ENCODE measurements at places on chromosomes 5 and 9.

DNA sequence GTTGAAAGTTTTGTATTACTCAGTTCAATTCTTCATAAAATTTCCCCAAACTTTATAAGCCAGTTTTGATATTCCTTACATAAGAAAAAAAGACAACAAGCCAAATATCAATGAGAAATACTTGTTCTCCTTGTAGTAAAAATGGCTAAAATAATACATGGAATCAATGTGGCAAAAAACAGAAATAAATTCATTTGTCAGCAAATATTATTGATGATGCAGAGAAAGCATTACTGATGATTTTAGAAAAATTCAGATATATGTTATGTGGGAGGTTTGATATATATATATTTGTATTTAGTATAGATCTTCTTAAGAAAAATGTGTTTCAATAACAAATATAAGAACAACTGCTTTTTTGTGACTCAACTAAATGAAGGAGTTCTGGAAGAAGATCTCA is 127.0 kb upstream of the PUM3 start:
- no peak for DNase-seq

DNA sequence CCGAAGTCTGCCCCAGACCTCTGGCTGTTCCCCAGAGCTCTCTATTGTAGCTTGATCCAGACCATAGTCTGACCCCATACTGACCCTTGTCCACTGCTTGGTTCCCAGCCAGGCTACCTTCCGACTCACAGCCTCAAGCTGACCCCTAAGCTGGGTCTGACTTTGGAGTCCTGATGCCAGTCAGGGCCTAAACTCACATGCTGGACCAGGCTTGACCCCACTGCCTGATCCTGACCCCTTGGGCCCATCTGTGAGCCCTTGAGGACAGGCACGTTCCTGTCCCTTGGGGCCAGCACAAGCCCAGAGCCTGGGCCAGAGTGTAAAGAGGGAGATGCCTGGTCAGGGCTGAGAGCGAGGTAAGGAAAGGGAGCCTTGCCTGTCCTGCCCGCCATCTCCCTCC is 32.7 kb upstream of the ENHO start:
- peak; percentile 65 for DNase-seq

DNA sequence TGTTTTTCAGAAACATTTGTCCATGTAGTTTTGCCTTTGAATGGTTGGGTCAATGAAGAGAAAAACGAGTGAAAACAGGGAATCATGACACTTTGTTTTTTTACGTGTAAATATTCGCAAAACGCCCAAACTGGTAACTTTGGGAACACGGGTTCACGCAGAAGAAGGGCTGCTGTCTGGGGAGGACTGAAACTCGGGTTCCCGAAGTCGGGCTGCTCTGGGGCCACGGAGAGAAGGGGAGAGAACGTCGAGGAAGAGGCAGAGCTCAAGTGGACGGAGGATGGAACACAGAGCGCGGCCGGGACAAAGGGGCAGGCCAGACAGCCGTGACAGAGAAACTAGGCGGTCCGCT is 478 bp upstream of the SETD9 start:
- DNase-seq, result no peak

DNA sequence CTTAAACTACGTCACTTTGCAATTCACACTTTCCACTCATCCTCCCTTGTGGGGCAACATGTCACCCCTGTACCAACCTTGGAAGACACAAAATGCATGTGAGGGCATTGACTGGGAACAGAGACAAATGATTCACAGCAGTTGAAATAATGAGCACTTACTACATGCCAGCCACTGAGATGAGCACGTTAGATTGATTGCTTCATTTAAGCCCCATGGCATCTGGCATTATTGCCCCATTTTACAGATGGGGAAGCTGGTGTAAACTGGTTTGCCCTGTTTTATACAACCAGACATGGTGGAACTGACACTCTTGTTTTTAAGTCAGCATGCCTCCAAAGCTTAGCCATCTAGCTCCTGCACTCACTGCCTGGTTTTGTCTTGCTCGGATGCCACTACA is 204.7 kb downstream of the PAPPA start:
- DNase-seq, result no peak

GRCh38 chr5:115084246-115084793 is 85.4 kb downstream of the TRIM36 start:
- DNase-seq, result no peak

DNA sequence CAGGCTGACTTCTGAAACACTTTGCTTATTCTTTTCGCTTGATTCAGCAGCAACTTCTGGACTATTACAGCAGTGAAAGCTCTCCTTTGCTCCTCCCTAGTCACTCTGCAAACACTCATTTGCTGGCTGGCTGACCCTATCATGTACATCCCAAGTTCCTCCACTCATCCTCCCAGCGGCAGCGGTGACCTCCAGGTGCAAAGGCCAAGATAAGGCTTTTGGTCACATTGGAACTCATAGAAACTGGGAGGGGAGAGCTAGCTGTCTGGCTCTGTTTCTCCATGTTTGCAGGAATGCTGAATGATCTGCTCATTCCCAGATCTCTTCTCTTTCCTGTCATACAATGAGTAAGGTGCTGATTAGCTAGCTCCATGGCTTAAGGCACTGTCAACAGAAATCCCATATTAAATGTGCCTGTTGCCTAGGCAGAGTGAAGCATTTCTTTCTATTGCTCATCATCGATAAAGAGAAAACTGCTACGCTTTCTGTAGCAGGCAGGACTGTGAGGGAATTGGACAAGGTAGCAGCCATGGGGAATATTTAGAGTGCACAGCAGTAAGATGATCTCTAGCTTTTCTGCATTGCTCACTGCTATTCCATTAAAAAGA is 250.5 kb upstream of the PDE4D start:
- DNase-seq, result no peak
